Activated CD4-positive, alpha-beta T cell treated with anti-CD3 and anti-CD28 coated beads for 1 hour (primary cell): ENCODE measurements at places on chromosomes 5 and 9.

DNA sequence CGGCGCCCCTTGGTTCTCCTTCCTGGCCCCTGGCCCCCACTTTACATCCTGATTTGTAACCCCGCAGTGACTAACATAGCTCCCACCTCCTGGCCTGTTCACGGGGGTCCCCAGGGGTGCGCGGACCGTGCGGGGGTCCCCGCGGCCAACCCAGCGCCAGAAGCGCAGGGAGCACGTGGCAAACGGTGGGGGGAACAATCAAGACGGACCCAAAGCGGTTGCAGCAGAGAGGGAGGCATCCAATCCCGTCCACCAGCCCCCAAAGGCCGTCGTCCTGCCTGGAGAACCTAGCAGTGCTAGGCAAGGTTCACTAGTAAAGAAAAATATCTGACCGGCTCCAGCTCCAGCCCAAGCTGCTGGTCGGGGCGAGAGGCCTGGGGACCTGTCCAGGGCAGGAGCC lies 201.5 kb downstream of the AUH start:
- no peak for DNase-seq

DNA sequence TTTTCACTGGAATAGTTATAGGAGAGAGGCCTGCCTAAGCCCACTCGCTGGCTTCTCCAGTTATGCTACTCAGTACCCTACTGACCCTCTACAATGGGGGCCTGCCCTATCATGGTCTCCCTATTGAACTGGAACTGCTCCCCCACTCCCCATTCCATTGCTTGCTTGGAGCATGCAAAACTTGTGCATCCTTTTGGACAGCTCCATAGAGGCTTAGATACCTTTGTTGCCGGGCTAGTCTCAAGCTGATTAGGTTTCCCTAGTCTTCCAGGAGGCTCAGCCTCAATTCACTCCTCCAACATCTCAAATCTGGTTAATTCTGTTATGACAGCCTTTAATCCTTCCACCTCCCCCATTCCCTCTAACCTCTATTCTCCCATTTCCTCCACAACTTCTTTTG lies 39.9 kb downstream of the KIF24 start:
- DNase-seq: no peak

DNA sequence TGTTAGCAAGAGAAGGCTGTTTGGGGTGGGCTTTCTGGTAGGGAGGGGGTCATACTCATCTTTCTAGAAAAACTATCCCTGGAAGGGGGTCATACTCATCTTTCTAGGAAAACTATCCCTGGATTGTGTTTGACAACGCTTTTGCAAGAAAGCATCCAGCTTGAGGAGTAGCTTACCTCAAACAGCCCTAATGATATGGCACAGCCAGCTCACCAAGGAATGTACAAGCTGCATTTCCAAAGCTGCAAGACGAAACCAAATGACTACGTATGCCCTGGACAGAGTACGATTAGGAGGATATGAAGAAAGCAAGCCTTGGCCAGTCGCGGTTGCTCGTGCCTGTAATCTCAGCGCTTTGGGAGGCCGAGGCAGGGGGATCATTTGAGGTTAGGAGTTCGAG lies 63.4 kb downstream of the KLF4 start:
- no peak for DNase-seq

- no peak for DNase-seq
Measured at GRCh38 chr5:128772356-128772755, 192.9 kb upstream of the SLC27A6 start.

- no peak for DNase-seq
Measured at GRCh38 chr9:35910613-35911359, 1.5 kb downstream of the SPAAR start.

DNA sequence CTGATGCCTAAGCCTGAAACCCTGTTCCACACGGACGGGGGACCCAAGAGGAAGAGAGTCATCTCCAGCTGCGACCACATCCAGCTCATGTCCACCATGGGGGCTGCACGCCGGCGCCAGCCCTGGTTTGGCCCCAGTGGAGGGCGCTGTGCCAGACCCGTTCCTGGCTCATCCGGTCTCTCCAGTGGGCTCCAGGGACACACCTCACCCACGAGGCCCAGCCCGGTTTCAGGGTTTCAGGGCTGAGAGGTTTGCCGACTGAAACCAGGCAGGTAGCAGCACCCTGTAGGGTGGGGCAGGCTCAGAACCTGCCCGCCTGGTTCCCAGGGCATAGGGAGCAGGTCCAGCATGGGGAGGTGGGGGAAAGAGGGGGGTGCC lies 71.4 kb upstream of the STXBP1 start:
- no peak for DNase-seq

DNA sequence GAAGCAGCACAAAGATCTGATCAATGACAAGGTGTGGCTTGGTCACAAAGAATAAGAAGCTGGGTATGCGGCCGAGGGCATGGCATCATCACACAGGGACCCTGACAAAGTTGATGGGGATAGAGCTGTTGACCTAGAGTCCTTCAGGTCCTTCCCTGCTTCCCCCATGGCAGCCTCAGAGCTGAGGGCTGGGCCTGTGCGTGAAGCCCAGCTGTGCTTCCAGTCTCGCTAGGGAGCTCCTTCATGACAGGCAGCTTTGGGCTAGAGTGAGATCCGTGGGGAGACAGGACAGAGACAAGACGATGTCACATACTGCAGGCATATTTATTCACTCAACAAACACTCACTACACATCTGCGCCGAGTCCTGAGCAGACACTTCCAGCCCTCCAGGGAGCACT lies 56.4 kb upstream of the NEURL1B start:
- no peak for DNase-seq

GRCh38 chr5:26553079-26553478 lies 485.3 kb downstream of the CDH9 start:
- no peak for DNase-seq

DNA sequence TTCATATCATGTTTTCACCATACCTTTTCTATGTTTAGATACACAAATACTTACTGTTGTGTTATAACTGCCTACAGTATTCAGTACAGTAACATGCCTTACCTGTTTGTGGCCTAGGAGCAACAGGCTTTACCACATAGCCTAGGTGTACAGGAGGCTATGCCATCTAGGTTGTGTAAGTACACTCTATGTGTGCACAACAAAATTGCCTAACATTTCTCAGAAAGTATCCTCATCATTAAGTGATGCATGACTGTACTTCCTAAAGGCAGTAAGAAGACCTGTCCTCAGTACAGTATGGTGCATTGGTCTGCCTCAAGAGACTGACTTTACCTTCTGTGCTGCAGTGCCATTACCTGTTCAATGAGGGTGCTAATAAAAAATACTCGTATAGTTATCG lies 7.9 kb downstream of the TXN start:
- no peak for DNase-seq

DNA sequence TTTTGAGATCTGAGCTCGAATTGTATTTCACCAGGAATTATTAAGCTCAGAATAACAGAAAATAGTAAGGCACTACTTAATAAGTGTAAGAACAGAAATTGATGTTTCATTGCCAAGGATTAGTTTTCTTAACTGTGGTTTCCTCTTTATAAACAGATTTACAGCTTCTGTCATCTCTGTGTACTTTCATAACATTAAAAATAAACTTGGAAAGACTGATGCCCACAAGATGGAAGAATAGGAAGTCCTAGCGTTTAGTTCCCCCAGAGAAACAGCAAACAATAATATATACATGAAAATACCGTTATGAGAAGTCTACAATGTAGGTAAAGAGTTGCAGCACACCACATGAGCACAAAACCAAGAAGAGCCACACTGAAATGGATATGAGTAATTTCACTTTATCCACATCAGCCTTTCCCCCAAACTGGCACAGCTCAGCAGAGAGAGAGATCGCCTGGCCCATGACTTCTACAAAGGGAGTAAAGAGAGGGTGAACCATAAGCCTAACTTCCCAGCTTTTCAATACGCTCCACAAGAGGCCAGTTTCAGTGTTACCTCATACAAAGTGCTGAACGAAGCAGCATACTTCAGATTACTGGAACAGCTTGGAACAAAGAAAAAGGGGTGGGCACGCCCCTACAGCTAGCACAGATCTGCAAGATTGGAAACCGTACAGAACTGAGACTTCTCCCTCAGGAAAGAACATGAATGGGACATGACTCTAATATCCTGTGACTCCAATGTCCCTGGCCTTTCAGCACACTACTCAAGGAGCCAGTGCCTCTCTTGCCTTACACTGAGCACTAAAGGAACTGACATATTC lies 75.4 kb downstream of the EMB start:
- no peak for DNase-seq

DNA sequence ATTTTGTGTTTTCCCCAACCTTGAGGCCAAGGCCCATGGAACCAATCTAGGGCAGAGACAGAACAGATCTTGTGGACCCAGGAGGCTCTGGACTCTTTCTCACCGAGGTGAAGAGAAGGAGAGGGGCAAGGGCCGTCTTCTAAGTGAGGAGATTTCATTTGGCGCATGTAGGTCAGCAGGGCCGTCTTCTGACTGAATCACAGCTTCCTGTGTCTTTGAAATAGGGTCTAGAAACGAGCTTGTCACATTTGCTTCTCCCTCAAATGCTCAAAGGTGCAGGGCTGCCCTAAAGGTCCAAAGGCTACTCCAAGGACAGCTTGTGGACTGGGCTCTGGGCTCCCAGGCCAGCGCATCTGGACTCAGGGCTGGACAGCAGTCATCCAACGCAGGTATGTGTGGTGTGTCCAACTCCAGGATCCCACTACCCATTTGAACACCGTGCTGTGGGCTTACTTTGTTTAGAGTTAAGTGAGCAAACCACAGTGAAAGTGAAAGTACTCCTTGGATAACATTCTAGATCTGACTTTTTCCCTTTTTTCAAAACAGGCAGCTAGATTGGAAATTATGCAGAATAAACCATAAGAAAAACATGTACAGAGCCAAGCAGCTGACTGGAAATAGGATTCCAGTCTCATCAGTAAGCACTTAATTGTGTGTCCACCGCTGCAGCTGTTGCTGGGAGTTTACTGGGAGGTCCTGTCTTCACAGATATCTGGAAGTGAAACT lies 357.0 kb downstream of the GADD45G start:
- no peak for DNase-seq

DNA sequence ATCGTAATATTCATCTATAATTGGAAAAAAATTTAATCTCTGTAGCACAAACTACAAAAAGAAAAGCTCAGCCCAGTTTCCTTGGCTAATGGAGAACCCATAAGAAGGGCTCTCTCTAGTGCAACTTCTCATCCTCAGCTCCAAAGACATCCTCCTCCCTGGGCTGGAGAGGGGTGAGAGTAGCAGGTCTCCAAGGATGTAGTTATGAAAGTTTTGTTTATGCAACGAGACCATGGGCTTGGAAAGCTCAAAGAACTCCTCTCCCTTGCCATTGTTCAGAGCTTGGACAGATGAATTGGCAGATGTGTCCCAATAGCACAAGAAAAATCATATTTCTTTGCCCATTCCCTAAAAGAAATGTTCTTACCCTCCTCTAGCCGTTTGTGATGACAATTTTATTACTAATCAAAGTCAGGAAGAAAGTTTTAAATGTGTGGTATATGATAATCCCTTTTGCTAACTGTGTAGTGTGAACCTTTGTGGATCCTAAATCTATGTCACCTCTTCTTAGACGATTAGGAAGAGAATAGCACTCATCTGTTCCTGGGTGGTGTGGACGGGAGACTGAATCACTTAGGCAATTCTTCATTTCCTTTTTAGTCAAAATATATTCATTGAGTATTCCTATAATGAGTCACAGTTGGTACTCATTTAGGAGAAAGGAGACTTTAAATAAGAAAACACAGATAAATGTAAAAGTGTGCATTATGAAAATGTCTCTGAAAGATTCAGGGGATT lies 52.2 kb downstream of the GARNL3 start:
- no peak for DNase-seq

GRCh38 chr9:27801545-27801944 lies 228.3 kb upstream of the C9orf72 start:
- no peak for DNase-seq

DNA sequence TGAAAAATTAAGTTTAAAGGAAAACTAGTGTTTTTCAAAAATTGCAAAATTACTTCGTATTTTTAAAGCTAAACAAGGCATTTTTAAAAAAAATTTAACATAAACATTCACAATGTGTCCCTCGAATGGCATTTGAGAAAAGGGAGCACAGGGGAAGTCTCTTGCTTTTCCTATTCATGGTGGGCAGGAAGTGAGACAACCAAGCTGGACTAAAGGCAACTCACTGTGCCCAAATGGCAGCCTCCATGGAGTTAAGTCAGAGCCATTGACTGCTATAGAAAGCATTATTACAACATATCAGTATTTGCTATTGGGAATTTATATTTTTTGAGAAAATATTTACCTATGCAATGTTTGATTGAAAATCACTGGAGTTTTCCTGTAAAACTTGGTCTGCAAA lies 8.3 kb downstream of the HNRNPH1 start:
- DNase-seq: no peak

- no peak for DNase-seq
Measured at GRCh38 chr9:13088720-13089427, 190.6 kb downstream of the MPDZ start.

DNA sequence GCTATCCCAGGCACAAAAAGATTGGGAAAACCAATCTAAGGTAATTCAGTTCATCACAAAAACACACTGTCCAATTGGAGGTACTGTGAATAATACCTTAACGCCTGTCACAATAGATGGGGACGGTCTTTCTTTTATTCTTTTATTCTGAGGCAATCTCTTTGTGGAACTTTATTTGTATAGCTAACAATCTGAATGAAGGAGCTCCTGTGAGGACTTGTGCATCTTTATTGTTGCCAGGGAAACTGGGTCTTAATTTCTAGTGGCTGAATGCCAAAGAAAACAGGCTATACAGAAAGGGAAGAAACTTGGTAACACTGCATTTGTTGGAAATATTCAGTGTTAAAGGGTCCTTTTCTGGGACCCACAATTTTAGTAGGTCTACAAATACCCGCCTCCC lies 546.9 kb upstream of the C9orf72 start:
- no peak for DNase-seq

- DNase-seq: no peak
Measured at GRCh38 chr5:154199263-154199662, 8.7 kb downstream of the GALNT10 start.

- no peak for DNase-seq
Measured at GRCh38 chr5:173973616-173973969, 15.4 kb upstream of the C5orf47 start.

DNA sequence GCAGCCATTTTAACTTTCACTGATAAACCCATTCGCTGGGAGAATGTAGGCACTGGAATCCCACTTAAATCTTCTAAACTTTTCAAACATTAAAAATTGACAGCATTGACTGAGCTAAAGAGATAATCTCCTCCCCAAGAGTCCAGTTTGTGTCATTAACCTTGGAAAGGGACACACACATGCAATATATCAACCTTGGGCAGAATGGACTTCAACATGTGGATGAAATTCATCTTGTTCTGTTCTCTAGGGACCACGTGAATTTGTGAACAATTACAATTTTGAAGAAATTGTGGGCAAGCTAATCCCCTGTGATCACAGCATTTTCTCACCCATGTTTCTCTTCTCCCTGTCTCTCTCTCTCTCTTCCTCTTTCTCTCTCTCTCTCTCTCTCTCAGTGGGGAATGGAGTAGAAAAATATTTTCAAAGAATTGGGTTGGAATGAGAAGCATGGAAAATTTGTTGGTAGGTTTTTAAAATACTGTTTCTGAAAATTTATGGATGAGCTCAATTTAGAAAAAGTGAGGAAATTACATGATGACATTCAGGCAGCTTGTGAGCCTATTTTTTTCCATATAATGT lies 553.7 kb downstream of the EBF1 start:
- DNase-seq: no peak

- DNase-seq: no peak
Measured at GRCh38 chr5:124280079-124280478, 466.4 kb downstream of the ZNF608 start.
